ENCODE measurements at places on chromosomes 3 and 15. TPM values are rescaled to one million over a fixed set of nuclear protein-coding genes. Genes with fewer than 3 reads are reported as not detected.

PTPRG gene
- 27.6 TPM for total RNA-seq

DPPA2 gene
- not detected for total RNA-seq

SPINK8 gene
- not detected for total RNA-seq

KBTBD8 gene
- 1.1 TPM for total RNA-seq

MCTP2 gene
- total RNA-seq = 3.9 TPM

WWTR1 gene
- 205 TPM for total RNA-seq

TMEM89 gene
- not detected for total RNA-seq

GUCA1C gene
- total RNA-seq = not detected

ACAD9 gene
- 46.0 TPM for total RNA-seq
